ENCODE measurements at places on chromosomes 3 and 15.

DNA sequence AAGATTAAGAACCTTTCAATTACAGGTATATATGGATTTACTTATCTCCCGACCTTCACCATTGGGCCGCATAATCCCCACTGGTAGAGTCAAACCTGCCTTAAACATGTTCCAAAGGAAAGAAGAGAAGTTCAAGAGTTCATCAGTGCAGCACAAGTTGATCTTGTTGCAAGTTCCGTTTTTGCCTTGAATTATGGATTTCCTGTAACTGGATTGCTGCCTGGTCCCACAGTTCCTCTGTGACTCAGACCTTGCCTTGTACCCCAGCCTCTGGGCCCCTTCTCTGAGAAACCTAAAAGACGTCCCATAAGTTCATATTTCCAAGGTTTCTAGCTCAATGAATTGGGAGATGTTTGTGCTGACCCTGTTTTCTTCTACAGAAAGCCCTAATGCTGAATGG is 112.5 kb upstream of the THBS1 start:
- no peak for DNase-seq

- DNase-seq: no peak
These were observed 256.4 kb upstream of the MCTP2 start for GRCh38 chr15:93974804-93975481.

GRCh38 chr15:62486041-62486440 is 321.0 kb upstream of the C2CD4B start:
- no peak for DNase-seq

- DNase-seq: no peak
These were observed 26.8 kb downstream of the TIMMDC1 start for GRCh38 chr3:119524931-119525662.

GRCh38 chr3:197064771-197065170 is 35.2 kb upstream of the MELTF start:
- no peak for DNase-seq

- DNase-seq: no peak
These were observed 62.5 kb downstream of the ARHGAP31 start for GRCh38 chr3:119356646-119357045.

GRCh38 chr15:89101302-89102193 is 13.3 kb downstream of the ABHD2 start:
- DNase-seq: no peak

DNA sequence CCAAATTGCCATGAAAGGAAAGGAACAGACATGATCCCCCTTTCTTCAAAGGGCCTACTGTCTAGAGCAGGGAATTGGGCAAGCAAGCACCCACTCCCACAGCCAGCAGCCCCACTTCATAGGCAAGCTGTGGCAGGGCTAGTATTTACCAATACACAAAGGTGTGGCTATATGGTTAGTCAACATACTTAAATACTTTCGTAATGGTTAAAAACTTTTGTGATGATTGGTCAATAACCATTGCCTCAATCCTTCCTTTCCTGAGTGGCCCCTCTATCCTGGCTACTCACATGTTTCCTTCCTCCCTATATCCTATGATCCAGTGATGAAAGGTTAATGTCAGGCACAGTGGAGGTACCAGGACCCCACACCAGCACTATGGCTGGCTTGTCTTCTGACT is 30.1 kb upstream of the ARL8B start:
- DNase-seq: no peak

- DNase-seq: no peak
These were observed 476.9 kb downstream of the NR2F2 start for GRCh38 chr15:96807361-96807760.

GRCh38 chr3:184727357-184728009 is 15.6 kb upstream of the MAGEF1 start:
- peak; percentile 50 for DNase-seq

- no peak for DNase-seq
These were observed 1.4 kb downstream of the LYSMD2 start for GRCh38 chr15:51736069-51736468.

- no peak for DNase-seq
These were observed 384.2 kb downstream of the CGGBP1 start for GRCh38 chr3:87674397-87675161.

GRCh38 chr3:171676601-171677175 is 133.6 kb downstream of the PLD1 start:
- DNase-seq: no peak

DNA sequence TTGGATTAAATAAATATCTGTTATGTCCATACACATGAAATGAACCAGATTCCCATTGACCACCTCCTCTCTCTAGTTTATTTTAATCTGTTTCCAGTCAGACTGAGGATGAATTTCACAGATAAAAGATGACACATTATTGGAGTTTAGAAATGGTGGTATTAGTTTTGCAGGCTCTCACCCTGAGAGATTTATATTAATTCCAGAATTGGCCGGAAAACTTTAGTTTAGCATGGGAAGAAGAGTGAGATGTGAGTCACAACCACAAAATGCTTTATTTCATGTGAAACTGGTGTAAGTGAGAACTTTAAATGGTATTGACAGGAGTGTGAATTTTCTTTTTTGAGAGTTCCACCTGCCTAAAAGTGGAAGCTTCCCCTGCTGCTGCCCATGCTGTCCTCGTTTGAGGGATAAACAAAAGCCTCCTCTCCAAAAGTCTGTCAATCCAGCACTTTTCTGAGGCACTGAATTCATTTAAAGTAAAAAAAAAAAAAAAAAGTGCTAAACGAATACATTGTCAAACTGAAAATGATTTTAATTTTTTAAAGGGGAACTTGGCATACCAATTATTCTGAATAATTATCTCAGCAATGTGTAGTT is 65.1 kb upstream of the EPHA3 start:
- DNase-seq: no peak
